ENCODE measurements at places on chromosomes 1 and 21.

GRCh38 chr1:110756506-110756905 lies 81.8 kb upstream of the KCNA3 start:
- no peak for DNase-seq

GRCh38 chr1:118999348-119000071 lies 11.4 kb upstream of the TBX15 start:
- no peak for DNase-seq

GRCh38 chr1:230143534-230143933 lies 76.5 kb downstream of the GALNT2 start:
- no peak for DNase-seq

DNA sequence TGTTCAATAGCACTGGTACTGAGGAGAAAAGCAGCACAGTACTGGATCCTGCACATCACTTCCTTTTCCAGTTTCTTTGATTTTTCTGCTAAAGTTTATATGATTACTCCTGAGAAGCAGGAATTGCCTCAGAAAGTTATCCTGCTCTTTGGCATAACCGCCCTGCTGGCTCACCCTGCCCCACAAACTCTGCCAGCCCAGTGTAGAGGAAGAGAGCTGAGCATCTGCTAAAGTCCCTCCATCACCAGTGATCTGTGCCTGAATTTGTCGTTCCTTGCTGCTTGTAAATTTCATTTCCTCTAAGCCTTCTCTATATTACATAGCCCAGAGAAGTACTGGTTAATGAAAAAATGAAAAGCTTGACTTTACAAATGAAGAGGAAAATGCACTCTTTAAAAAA lies 87.0 kb upstream of the C1orf21 start:
- no peak for DNase-seq

GRCh38 chr1:240804475-240804874 lies 192.5 kb upstream of the GREM2 start:
- DNase-seq, result no peak

DNA sequence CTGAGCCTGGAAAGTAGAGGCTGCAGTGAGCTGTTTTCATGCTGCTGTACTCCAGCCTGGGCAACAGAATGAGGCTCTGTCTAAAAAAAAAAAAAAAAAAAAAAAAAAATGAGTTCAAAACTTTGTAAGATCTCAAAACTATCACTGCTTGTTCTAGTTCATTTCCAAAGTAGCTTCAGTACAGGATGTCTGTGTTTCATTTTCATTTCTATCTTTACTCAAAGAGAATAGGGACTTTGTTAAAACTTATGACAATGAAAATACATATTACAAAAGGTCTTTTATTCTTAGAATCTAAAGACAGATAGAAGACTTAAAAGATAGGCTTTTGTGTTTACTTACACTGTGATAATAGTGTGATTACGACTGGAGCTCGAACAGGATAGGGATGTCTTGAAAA lies 709.7 kb downstream of the ADGRL2 start:
- no peak for DNase-seq

GRCh38 chr1:238409932-238410331 lies 519.2 kb upstream of the ZP4 start:
- DNase-seq, result no peak
